CD4-positive, alpha-beta T cell (primary cell): ENCODE measurements at places on chromosomes 3 and 15.

DNA sequence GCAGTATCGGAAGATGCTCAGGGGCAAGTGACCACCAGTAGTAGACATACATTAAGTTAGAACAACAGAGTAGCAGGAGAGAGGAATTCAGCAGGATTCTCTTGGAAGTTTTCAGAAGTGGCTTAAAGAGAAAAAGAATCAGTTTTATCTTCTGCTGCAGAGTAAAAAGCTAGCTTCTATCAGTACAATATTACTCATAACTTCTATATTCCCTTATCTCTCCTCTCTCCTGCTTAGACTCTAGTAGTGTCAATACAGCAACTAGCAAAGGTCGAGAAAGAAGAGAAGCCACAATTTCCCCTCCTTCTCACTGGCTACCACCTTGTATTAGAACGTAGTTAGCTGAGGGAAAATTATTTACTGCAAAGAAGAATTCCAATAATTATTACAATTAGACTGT lies 539.7 kb downstream of the DIPK2A start:
- no peak for DNase-seq

DNA sequence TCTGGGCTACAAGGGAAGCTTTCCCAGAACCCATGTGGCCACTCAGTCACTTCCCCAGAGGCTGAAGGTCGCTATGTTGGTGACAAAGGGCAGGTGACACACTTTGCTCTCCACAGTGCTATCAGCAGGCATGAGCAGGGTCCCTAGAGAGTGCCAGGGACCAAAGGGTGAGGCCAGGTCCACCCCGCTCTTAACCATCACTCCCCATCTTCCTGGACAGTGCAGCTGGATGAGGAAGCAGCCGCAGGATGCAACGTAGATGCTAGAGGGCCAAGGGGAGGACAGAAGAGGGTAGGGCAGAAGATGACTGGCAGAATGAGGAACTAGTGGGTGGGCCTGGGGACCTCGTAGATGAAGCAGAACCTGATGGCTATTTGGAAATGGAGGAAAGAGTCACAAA lies 13.6 kb upstream of the LTF start:
- DNase-seq = no peak

DNA sequence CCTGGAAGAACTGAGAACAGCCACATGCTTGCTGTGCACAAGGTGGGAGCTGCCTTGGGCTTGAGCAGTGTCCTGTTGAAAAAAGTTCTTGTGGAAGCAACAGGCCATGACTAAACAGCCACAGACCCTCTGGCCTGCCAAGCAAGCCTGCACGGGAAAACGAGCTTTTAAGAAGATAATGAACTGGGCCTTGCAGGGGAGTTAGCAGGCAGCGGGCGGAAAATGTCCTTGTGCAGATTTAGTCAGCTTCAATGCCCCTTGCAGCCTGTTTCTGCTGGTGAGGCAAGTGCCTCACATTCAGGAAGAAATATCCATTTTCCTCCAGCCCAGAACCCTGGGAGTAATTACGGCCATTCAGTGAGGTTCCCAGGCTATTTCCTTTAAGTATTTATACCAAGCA lies 126.2 kb upstream of the KLHL25 start:
- no peak for DNase-seq

GRCh38 chr3:189160519-189161309 lies 11.1 kb upstream of the TPRG1 start:
- no peak for DNase-seq

DNA sequence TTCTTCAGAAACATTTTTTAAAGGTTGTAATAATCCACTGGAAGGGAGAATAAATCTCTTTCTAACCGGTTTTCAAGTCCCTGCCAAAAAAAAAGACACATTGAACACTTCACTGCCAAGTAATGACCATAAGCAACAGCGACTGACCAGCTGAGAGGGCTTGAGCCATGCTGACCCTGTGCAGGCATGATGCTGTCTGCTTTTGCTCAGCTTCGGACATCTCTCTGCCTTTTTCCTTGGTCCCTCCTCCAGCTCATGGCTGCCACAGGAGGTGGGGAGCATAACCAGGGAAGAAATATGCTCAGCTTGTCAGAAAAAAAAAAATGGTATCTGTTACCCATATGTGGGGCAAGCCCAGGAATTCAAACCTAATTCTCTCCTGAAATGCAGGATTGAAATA lies 1.5 kb downstream of the IGSF10 start:
- DNase-seq = no peak

- DNase-seq = no peak
Measured at GRCh38 chr15:77553257-77553656, 79.5 kb downstream of the LINGO1 start.

DNA sequence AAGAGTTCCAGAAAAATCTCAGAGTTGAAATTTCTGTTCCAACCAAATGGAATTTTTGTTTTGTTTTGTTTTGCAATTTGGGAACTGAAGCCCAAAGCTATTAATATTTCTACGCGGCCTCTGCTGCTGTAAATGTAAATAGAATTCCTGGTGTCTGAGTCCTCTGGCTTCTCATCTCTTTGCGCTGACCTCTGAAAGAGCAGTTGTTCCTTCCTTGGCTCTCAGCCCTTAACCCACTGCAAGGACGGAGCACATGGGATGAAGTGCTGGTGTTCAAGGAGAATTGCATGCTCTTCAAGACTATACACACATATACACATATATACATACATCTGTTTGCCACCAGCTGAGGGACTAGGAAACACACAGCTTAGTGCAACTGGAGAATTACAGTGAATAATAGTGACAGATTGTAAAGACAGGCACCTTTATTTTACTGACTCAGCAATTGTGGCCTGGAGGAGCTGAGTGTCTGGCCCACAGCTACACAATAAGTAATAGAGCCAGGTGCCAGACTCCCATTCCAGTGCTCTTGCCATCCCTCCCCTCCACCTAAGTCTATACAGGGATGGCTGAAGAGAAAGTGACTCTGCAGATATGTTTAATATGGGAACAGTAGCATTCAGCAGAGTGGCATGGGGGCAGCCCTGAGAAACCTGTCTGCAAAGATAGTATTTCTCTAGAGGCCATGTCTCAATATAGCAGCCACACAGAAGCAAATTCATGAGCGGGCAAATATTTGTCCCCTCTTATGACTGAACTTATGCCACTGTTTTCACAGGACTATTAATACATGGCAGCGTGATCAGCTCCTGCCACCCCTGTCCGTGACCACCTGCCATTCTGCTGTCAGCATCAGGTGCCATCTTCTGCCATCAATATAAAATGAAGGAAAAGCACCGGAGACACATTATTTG lies 42.3 kb downstream of the NEK10 start:
- no peak for DNase-seq

- DNase-seq = no peak
Measured at GRCh38 chr3:102443021-102443420, 8.2 kb downstream of the ZPLD1 start.

DNA sequence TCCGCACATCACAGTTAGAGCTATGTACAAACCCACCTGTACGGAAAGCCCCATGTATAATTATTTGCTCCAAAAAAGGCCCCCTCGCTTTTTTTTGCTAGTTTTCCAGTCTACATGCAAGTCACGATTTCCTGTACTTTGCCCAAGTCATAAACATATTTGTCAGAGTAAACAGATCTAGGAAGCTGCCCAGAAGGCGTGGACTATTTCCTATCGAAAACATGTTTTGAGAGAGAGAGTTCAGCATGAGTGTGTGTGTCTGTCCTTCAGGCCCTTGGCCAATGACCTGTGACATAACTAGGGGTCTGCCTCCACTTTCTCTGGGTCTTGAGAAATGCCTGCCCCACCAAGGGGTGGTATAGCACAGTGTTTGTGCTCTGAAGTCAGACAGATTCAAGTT lies 72.7 kb upstream of the HACD2 start:
- no peak for DNase-seq

- no peak for DNase-seq
Measured at GRCh38 chr15:80706161-80706560, 11.1 kb downstream of the ABHD17C start.

DNA sequence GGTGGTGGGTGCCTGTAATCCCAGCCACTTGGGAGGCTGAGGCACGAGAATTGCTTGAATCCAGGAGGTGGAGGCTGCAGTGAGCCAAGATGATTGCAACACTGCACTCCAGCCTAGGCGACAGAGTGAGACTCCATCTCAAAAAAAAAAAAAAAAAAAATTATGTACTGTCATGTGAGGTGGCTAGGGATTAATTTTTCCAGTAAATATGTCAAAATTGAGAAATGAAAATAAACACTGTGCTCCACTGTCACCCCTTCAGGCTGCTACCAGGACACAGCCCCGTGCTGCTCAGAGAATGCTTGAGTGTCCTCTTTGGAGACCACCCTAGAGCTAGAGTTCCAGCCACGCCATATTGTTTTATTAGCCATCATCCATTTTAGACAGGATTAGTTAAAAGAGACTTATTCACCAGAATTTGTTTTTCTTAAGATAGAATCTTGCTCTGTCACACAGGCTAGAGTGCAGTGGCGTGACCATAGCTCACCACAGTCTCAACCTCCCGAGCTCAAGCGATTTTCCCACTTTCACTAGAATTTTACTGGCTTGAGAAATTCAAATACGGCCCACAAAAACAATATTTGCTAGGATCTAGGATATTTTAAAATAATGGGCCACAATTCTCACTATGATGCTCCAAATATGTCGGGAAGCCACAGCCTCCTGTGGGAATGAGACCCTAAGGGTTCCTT lies 642 bp downstream of the CD80 start:
- DNase-seq = no peak

- no peak for DNase-seq
Measured at GRCh38 chr3:8490079-8490552, 11.5 kb upstream of the LMCD1 start.

GRCh38 chr3:69422751-69423150 lies 36.9 kb upstream of the FRMD4B start:
- no peak for DNase-seq

DNA sequence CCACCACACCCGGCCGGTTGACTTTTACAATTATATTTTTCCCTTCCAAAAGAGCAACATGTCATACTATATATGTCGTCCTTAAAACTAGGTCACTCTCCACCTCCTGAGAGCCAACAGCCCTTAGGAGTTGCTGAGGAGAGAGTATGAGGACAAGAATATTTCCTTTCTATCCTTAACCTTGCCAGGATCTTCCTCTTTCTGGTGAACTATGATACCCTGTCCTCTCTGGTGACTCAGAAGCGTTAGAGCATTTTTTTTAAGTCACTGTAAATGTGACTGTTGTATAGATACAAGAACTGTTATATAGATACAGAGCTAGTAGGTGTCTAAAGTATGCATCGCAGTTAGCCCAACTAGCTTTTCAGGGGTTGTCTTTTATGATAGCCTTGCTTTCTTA lies 33.7 kb upstream of the MTHFS start:
- no peak for DNase-seq

DNA sequence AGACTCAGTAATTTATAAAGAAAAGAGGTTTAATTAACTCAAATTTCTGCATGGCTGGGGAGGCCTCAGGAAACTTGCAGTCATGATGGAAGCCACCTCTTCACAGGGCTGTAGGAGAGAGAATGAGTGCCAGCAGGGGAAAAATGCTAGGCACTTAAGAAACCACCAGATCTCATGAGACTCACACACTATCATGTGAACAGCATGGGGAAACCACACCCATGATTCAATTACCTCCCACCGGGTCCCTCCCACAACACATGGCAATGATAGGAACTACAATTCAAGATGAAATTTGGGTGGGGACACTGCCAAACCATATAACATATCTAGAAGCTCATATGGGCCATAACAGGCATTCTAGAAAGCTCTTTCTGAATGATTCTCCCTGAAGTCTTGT lies 190.3 kb downstream of the WNT5A start:
- no peak for DNase-seq

DNA sequence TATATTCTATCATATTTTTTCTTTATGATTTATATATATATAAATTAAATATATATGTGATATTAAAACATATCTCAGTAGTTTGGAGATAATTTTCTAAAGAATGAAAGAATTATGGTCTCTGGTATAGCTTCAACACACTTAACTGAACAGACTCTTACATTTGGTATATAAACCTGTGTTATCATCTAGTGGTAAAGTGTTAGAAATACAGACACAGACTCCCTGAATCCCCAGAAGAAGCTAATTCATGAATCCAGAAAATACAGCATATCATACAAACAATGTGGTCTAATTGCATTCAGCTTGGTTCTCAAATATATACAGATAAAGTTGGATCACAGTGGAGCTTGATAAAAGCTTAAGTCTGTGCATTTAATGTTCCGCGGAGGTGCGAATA lies 1100.4 kb downstream of the ROBO2 start:
- no peak for DNase-seq
